ENCODE measurements at places on chromosomes 6 and 20. TPM values are rescaled to one million over a fixed set of nuclear protein-coding genes. Genes with fewer than 3 reads are reported as not detected.
A peak's percentile ranks its signal among the peaks of the same experiment; 100 is the strongest.

DNA sequence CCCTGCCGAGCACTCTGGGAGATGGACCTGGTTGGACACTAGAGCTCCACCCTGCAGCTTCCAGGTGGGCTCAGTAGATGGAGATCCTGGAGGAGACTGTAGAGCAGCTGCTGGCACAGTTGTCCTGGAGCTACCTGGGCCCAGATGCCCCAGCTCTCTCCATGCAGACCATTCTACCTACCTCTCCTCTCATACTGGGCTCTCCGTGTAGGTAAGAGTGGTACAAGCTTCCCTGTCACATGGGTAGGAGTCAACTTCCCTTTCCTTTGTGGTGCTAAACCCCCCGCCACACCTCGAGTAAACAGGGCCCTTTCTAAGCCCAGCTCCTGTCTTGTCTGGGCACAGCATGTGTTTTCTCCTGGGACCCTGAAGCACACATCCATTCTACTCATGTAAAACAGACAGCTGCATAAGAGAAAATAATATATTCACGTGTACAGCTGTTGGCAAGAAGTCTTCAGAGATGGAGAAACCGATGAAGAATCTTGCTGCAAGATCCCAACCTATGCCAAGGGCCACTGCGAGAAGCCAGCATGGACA lies 108.1 kb upstream of the DUSP22 start:
- no peak for DNase-seq
- no peak overlapping the region for H3K27ac ChIP-seq
- H3K4me3 ChIP-seq = no peak overlapping the region
- no peaks in the 10 kb centered on the region for H3K36me3 ChIP-seq

DNA sequence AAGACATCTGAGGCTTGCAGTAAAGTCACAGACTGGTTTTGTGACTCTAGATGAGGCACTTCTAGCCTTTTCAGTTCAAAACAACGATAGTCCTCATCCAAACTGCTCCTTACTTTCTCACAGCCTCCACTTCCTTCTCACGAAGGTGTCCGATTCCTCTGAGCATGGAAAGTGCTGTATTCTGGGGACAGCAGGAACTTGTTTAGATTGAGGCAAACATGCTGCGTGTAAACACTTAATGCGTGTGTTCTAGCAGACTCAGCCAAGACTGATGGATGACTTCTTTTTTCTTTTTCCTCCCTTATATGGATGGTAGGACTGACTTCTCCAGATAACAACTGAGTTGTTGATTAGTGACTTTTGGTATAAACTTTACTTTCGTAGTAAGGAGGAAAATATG lies 80.2 kb upstream of the PRDM1 start:
- no peaks in the 10 kb centered on the region for H3K4me1 ChIP-seq
- no peak overlapping the region for H3K27ac ChIP-seq
- no peak overlapping the region for H3K4me3 ChIP-seq
- H3K36me3 ChIP-seq = no peaks in the 10 kb centered on the region
- no peak for DNase-seq
- no peaks in the 10 kb centered on the region for H3K27me3 ChIP-seq

GRCh38 chr6:27866357-27867050 lies 45.7 kb downstream of the OR2B2 start:
- DNase-seq = no peak
- H3K27ac ChIP-seq = peak overlapping the region; percentile 68
- H3K27me3 ChIP-seq = peaks cover 2% of the 10 kb centered on the region

The SLPI gene
- total RNA-seq = not detected

The PCSK2 gene
- total RNA-seq = 28.7 TPM

GRCh38 chr20:24779131-24779530 lies 169.9 kb upstream of the CST7 start:
- peaks cover 11% of the 10 kb centered on the region for H3K36me3 ChIP-seq
- peaks cover 7% of the 10 kb centered on the region for H3K4me1 ChIP-seq
- no peak overlapping the region for H3K27ac ChIP-seq
- DNase-seq = no peak
- H3K27me3 ChIP-seq = peaks cover 4% of the 10 kb centered on the region
- no peak overlapping the region for H3K4me3 ChIP-seq

The FOXF2 gene
- total RNA-seq = 0.71 TPM

The ZNF343 gene
- total RNA-seq = 15.5 TPM

GRCh38 chr20:62704341-62704948 lies 4.2 kb upstream of the NTSR1 start:
- H3K27me3 ChIP-seq = peaks cover 11% of the 10 kb centered on the region
- H3K4me1 ChIP-seq = peaks cover 30% of the 10 kb centered on the region
- peak; percentile 13 for DNase-seq
- no peaks in the 10 kb centered on the region for H3K36me3 ChIP-seq
- H3K4me3 ChIP-seq = no peak overlapping the region

- H3K36me3 ChIP-seq = no peaks in the 10 kb centered on the region
- no peaks in the 10 kb centered on the region for H3K4me1 ChIP-seq
- H3K27me3 ChIP-seq = no peaks in the 10 kb centered on the region
- DNase-seq = no peak
- no peak overlapping the region for H3K4me3 ChIP-seq
- no peak overlapping the region for H3K27ac ChIP-seq
Measured at GRCh38 chr6:32814145-32814544, 2.7 kb downstream of the HLA-DOB start.

The CCR6 gene
- not detected for total RNA-seq

DNA sequence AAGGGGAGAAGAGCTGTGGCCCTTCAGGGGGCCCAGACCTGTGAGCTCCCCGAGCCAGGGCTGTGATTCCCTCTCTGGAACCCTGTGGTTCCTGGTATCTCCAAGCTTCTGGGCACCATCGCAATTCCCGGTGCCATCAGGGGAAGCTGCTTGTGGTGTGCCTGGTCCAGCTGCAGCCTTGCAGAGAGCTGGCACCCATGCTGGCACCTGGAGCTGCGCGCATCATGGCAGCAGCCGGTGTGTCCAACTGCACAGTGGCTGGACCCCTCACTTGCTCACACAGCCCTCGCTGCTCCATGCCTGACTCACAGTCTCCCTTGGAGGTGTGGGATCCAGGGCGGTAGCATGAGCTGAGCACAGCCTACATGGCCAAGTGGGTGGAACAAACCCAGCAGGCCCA lies 56.7 kb downstream of the IYD start:
- no peak for DNase-seq
- H3K27ac ChIP-seq = no peak overlapping the region
- H3K4me3 ChIP-seq = no peak overlapping the region
- H3K36me3 ChIP-seq = no peaks in the 10 kb centered on the region
- no peaks in the 10 kb centered on the region for H3K27me3 ChIP-seq
- no peaks in the 10 kb centered on the region for H3K4me1 ChIP-seq

The CGA gene
- total RNA-seq = not detected

The CASP8AP2 gene
- total RNA-seq = 20.3 TPM

GRCh38 chr6:134201716-134202115 lies 116.2 kb downstream of the SGK1 start:
- H3K4me3 ChIP-seq = no peak overlapping the region
- no peaks in the 10 kb centered on the region for H3K36me3 ChIP-seq
- H3K4me1 ChIP-seq = no peaks in the 10 kb centered on the region
- DNase-seq = no peak
- no peak overlapping the region for H3K27ac ChIP-seq

DNA sequence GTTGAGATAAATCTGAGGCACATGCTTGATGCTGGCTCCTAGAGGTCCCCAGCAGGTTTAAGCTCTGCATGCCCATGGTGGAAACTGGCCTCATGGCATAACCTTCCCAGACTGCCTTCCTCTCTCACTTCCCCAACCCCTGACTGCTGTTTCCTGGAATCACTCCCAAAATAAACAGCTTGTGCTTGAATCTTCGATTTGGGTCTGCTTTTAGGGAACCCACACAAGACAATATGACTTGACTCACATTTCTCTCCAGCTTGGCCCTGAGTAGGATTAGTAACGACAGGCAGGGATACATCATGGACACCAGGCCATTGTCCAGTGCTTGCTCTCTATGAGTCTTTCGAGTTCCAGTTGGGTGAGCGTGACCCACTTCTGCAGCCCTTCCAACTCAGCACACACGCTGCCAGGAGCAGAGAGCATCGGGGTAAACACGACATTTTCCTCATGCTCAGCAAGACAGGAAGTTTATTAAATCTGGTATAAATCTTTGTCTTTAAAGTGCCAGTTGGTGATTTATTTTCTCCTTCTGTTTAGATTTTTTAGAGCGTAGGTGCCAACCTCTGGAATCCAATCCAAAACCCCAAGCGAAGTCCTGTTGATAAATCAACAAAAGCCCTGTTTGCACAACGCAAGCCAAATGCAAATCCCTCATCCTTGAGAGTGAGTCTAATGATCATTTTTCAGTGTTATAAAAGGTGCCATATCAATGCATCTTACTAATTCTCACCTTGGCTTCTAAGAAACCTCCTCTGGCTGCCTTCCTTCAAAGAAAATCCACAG lies 135.0 kb downstream of the FOXA2 start:
- no peaks in the 10 kb centered on the region for H3K4me1 ChIP-seq
- H3K4me3 ChIP-seq = no peak overlapping the region
- no peaks in the 10 kb centered on the region for H3K27me3 ChIP-seq
- DNase-seq = no peak

DNA sequence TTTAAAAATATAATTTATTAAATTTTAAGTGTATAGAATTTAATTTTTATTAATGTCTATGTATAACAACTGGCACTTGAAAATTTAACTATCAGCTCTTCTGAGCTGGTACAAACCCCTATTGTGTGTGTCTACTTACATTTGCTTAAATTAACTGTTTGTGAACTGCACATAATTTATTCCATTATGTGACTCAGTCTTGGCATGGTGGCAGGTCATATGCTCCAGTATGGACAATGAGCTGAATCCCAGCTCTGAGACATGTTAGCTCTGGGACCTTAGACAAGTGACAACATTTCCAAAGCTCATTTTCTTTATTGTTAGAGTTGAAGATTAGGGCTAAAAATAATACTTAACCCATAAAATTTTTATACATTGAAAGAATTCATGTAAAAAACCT lies 526.1 kb upstream of the MARCKS start:
- no peaks in the 10 kb centered on the region for H3K27me3 ChIP-seq
- H3K4me1 ChIP-seq = peaks cover 8% of the 10 kb centered on the region
- no peak for DNase-seq

DNA sequence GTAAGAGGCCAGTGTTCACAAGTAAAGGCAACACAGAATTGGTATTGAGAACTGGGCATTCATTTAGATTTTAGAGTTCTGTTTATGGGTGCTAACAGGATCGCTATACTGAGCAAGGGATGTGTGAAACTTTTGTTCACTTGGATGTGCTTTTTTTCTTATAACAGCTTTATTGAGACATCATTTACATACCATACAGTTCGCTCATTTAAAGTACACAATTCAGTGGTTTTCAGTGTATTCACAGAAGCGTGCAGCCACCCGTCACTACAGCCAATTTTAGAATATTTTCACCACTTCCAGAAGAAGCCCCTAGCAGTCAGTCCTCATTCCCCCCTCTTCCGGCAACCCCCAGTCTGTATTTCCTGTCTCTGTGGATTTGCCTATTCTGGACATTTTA lies 48.7 kb downstream of the GFRA4 start:
- H3K27ac ChIP-seq = no peak overlapping the region
- H3K27me3 ChIP-seq = peaks cover 2% of the 10 kb centered on the region
- H3K4me1 ChIP-seq = peaks cover 15% of the 10 kb centered on the region
- no peak overlapping the region for H3K4me3 ChIP-seq
- no peak for DNase-seq

- no peak overlapping the region for H3K4me3 ChIP-seq
- no peak overlapping the region for H3K27ac ChIP-seq
- no peak for DNase-seq
- H3K4me1 ChIP-seq = no peaks in the 10 kb centered on the region
- no peaks in the 10 kb centered on the region for H3K27me3 ChIP-seq
Measured at GRCh38 chr6:54681987-54682386, 164.6 kb upstream of the FAM83B start.

GRCh38 chr6:108737594-108738546 lies 110.4 kb upstream of the ARMC2 start:
- peaks cover 2% of the 10 kb centered on the region for H3K27me3 ChIP-seq
- DNase-seq = no peak
- H3K4me1 ChIP-seq = no peaks in the 10 kb centered on the region
- H3K4me3 ChIP-seq = no peak overlapping the region
- H3K27ac ChIP-seq = no peak overlapping the region

The COMMD7 gene
- total RNA-seq = 71.5 TPM

The GLO1 gene
- total RNA-seq = 51.6 TPM

- no peak overlapping the region for H3K27ac ChIP-seq
- peaks cover 2% of the 10 kb centered on the region for H3K27me3 ChIP-seq
- no peak overlapping the region for H3K4me3 ChIP-seq
- H3K4me1 ChIP-seq = no peaks in the 10 kb centered on the region
Measured at GRCh38 chr20:22387452-22387851, 196.9 kb downstream of the FOXA2 start.

DNA sequence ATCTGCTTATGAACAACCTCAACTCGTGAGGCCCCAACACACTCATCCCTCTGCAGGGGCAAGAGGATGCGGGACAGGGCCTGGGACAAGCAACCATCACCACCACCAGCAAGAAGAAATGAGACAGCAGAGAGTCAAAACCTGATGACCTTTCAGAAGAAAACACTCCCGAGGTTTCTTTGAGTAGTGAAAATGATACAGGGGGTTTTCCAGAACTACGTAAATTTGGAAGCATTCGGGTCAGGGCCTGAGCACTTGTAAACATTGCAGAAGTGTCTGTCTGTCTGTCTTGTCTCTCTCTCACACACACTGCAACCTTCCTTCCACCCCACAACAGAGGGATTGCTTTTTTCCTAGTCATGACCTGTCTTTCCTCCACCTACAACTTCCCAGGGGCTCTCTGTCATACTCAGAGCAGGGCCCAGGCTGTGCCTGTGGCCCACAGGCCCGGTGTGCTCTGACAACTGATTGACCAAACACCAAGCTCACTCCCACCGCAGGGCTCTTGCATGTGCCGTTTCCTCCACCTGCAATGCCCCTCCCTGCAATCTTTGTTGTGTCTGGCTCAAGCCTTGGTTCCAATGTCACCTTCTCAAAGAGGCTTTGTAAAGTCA lies 90.9 kb downstream of the BMP7 start:
- DNase-seq = no peak
- no peaks in the 10 kb centered on the region for H3K36me3 ChIP-seq
- H3K4me3 ChIP-seq = no peak overlapping the region
- no peak overlapping the region for H3K27ac ChIP-seq
- peaks cover 7% of the 10 kb centered on the region for H3K27me3 ChIP-seq

GRCh38 chr20:30286157-30286556 lies 971.3 kb upstream of the DEFB115 start:
- H3K36me3 ChIP-seq = peaks cover 9% of the 10 kb centered on the region
- H3K4me1 ChIP-seq = peaks cover 14% of the 10 kb centered on the region
- peak overlapping the region; percentile 33 for H3K27ac ChIP-seq
- peak; percentile 54 for DNase-seq

The TRAPPC3L gene
- not detected for total RNA-seq

- H3K4me3 ChIP-seq = no peak overlapping the region
- no peak for DNase-seq
- H3K4me1 ChIP-seq = peaks cover 29% of the 10 kb centered on the region
- no peak overlapping the region for H3K27ac ChIP-seq
Measured at GRCh38 chr6:157123234-157123633, 200.1 kb downstream of the TMEM242 start.

GRCh38 chr6:40804905-40805304 lies 217.7 kb upstream of the LRFN2 start:
- no peak for DNase-seq
- H3K27me3 ChIP-seq = peaks cover 2% of the 10 kb centered on the region
- no peaks in the 10 kb centered on the region for H3K36me3 ChIP-seq
- H3K27ac ChIP-seq = no peak overlapping the region
- no peak overlapping the region for H3K4me3 ChIP-seq
